ENCODE measurements at places on chromosomes 2 and 18.

- no peak for DNase-seq
Measured at GRCh38 chr18:13418013-13418710, 199.6 kb downstream of the LDLRAD4 start.

- no peak for DNase-seq
Measured at GRCh38 chr18:45370255-45371010, 244.8 kb upstream of the SLC14A2 start.

DNA sequence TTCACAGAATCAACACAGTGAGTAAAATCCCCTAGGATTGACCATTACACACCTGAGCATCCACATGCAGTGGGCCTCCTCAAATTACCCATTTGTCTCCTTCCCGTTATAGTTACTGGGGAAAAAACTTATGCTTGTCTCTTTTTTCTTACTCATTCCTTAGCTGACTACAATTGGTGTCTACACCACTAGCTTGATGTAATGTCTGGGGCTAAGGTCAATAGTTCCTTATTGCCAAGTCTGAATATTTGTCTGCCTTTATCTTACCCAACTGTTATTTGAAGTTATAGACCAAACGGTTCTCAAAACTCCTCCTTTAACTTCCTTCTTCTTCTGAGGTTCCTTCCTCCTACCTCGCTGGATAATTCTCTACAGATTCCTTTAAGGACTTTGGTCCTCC, 41.9 kb upstream of the TMEM17 start:
- no peak for DNase-seq

DNA sequence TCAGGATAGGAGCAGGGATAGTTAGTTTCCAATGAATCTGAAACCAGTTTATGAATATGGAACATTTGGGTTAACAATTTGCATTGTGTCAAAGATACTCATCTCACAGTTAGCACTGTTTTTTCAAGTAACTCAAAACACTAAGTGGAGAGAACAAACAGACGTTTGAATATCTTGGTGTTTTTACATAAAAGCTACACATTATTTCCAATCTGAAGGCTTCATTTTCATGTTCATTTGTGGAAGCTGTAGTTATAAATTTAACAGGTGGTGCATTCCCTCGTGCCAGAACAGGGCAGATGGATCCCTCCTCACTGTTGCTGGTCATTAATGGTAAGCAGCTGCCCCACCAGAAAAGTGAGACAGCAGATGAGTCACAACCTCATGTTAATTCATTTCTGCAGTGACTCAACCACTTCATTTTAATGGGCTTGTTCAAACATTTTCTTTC, 286.9 kb downstream of the TMX3 start:
- no peak for DNase-seq

GRCh38 chr18:44423814-44424644, 256.7 kb upstream of the SETBP1 start:
- DNase-seq, result no peak

GRCh38 chr2:149313512-149313972, 16.8 kb upstream of the LYPD6 start:
- DNase-seq, result peak; percentile 76

DNA sequence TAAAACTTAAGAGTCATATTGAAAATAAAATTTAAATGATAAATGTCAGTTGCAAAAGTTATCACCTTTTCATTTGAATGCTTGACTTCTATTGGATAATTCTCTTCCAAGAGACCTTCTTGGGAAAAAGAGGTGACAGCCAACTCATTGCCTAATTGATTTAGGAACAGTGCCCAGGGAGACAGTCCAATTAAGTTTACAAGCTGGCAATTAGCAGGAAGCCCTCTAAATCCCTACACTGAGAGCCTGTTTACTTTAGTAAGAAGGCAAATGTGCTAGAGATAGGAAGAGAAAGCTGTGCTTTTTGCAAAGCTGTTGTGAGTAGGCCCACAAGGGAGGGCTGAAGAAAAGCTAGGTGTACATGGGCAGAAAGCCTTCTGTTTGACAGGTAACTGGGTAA, 189.1 kb downstream of the WDPCP start:
- no peak for DNase-seq

- no peak for DNase-seq
Measured at GRCh38 chr2:219081701-219082331, 21.1 kb upstream of the IHH start.

GRCh38 chr2:128681507-128681906, 362.8 kb upstream of the HS6ST1 start:
- DNase-seq, result no peak

DNA sequence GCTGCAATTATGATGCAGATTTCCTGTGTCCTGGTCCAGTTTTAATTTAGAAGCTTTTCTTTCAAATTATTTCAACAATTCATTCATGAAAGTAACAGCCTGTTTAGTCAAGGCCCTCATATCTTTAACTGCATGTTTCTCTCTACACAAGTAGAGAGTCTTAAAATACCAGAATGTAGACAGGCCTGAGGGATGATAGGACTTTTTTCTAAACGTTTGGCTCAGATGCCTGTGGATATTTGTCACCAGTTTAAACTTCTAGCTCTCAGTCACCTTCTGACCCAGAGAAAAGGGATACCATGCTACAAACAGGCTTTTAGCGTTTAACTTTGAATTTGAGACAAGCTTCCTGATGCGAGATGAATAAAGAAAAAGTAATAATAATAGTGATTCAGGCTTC, 15.7 kb downstream of the COL5A2 start:
- no peak for DNase-seq

DNA sequence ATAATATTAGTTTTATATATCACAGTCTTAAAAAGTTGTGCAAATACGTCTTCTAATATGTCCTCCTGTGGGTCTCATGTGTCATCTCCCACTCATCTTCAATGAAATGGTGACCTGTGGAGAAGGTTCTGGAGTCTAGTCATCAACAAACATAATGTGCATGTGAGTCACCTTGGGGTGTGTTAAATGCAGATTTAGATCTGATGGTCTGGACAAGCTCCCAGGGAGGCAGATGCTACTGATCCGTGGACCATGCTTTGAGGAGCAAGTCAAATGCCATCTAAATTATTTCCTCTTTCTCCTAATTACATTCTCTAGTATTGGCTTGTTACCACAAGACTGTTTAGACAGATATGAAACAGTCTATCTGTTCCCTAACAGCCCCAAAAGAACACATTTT, 210.9 kb downstream of the CD226 start:
- DNase-seq, result no peak

DNA sequence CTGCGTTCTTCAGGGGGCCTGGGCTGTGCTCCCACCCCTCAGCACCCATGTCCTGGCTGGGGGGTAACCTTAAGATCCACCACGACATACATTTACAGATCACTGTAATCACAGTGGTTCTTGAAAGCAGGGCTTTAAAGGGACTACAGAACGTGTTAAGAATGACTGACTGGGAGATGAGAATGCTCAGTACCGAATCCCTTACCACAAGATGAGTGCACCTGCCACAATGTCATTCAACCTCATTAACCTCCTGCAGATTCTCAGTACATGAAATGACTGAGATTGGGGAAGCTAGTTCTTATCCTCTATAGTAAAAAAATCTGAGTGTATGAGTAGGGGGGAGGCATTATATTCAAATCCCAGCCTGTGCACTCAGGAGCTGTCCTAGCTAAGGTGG, 10.5 kb upstream of the PIEZO2 start:
- DNase-seq, result no peak

GRCh38 chr2:24048769-24049484, 614 bp upstream of the FKBP1B start:
- DNase-seq, result no peak

DNA sequence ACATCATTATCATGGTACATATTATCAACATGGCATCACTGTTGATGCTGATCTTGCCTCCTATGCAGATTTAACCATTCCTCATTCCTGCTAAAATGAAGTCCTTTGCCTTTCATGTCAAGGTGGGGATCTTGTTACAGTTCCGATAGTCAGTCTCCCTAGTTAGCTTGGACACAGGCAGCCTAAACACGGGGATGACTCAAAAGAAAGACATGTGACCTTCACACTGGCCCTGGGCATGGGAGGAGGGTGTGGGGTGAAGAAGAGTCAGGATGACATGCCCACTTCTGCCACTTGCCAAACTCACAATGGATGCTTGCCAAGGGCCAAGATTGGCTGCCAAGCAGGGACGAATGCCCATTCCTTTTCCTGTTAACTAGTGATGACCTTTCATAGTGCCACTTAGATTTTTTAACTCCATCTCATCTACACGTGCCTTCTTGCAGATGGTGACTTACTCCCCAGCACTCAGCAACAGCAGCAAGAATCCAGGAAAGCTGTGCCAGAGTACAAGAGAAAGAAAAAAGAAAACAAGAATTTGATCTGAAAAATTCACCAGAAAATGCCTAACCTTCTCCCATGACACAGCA, 13.9 kb upstream of the SLC1A4 start:
- no peak for DNase-seq

DNA sequence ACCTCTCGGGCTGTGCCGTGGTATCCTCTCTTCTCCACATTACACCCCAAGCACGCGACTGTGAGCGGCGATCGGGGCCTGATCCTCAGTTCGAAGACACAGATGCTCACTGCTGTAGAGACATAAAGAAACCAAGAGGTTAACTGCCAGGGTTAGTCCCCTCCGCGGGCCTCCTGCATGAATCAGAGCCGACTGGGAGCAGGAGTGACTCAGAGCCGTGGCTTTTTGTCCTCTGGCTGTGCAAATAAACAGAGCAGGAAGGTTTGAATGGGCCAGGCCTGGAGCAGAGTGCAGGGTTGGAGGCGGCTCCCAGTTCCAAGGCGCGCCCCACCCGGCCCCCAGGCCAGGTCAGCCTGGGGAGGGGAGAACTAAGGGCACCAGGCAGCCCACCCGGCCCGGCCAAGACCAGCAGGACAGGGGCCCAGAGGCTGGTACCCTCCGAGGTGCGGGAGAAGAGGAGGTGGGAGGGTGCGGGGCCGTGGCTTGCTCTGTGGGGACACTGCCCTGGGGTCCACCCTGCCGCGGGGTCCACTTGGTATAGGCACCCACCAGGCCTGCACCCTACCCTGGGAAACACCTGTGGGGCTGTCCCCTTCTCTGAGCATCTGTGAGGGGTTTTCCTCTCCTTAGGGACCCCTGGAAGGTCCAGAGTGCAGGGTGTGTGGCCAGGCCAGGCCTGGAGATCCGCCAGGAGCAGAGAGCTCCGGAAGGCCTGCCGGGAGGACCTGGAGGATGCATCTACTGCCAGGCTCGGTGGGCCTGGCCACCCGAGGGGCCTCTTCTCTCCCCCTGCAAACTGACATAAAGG, 16.5 kb downstream of the TWIST2 start:
- peak; percentile 63 for DNase-seq

DNA sequence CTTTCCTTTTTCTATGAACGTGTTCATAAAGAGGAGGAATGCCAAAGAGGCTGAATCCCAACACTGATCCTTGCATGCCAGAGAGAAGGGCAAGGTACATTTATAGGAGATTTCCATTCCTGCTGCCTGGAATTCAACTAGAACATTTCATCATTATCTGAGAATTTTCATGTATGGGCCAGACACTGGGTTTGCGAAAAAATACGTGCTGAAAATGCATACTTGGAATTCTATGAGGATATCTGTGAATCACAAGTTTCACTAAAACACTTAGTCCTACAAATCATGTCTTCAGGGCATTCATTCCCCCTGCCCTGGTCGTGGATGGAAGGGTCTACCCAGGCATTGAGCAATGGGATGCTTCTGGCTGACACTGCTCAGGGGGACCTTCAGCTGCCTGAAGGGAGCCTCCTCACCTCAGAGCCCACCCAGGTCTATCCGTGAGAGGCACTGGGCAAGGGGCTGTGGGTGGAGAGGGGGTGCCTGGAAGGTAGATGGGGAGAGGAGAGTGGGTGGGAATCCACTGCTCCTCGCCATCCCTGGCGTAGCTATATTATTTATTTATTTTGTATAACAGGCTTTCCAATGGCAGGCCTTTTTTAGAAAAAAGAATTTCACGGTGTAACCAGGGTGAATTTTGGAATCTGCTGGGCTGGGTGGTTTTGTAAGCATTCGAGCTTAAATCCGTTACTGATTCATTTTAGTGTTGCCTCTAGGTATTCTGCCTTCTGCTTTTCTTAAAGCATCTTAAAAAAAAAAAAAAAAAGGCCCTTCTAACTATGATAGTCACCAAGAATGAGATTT, 560.6 kb upstream of the ID2 start:
- DNase-seq, result no peak

DNA sequence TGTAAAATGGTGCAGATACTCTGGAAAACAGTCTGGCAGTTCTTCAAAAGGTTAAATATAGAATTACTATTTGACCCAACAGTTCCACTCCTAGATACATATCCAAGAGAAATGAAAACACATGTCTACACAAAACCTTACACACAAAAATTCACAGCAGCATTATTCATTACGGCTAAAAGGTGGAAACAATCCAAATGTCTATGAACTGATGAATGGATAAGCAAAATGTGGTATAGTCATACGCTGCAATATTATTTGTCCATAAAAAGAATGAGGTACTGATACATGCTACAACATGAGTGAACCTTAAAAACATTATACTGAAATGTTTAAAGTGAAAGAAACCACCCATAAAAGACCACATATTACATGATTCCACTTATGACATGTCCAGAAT, 4.0 kb downstream of the CYP27C1 start:
- no peak for DNase-seq

GRCh38 chr2:41965909-41966295, 81.9 kb upstream of the PKDCC start:
- no peak for DNase-seq

DNA sequence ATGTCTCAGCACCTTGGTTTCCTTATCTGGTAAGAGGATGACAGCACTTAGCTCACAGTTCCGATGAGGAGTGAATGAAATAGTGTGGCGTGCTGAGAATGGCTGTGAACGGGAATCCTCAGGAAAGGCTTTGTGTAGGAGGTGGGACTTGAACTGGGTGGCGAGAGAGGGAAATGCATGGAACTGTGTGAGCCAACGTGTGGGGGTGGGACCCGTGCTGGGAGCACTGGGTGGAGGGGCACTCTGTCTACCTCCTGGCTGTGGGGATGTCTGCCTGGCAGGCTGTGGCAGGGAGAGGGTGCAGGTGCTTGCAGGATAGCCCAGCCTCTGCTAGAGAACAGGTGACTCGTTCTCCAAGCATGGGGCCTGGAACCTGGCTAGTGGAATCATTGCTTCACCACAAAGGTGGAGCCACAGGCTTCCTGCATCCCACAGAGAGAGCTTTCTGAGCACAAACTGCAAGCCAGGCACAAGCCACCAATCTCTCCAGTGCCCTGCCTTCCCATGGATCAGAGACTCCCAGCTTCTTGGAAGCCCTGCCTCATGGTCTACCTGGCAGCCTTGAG, 145.2 kb downstream of the CELF4 start:
- no peak for DNase-seq

GRCh38 chr18:69898241-69898861, 49.3 kb downstream of the CD226 start:
- DNase-seq, result no peak

- no peak for DNase-seq
Measured at GRCh38 chr2:191778041-191778440, 68.8 kb downstream of the CAVIN2 start.

DNA sequence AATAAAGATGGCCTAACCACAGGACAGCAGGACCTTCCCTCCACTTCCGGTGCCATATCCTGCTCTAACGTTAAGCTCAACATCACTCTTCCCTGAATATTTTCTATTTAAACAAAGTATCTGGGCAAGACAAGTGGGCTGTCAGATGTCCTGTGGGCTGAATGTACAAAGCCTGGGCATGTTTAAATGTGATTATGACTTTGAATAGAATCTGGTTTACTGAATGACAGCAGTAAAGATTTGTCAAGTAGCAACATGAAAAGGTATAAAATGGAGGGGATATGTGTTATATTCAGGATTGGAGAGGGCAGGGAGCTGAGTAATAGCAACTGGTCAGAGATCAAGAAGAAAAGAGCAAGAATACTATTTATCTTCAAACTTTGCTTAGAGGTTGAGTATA, 540.9 kb downstream of the NRXN1 start:
- no peak for DNase-seq

- DNase-seq, result no peak
Measured at GRCh38 chr2:179051250-179051649, 1.3 kb upstream of the CCDC141 start.

GRCh38 chr18:49722477-49722876, 90.9 kb downstream of the ACAA2 start:
- no peak for DNase-seq
